ENCODE measurements at places on chromosomes 12 and 14.
A peak's percentile ranks its signal among the peaks of the same experiment; 100 is the strongest.

DNA sequence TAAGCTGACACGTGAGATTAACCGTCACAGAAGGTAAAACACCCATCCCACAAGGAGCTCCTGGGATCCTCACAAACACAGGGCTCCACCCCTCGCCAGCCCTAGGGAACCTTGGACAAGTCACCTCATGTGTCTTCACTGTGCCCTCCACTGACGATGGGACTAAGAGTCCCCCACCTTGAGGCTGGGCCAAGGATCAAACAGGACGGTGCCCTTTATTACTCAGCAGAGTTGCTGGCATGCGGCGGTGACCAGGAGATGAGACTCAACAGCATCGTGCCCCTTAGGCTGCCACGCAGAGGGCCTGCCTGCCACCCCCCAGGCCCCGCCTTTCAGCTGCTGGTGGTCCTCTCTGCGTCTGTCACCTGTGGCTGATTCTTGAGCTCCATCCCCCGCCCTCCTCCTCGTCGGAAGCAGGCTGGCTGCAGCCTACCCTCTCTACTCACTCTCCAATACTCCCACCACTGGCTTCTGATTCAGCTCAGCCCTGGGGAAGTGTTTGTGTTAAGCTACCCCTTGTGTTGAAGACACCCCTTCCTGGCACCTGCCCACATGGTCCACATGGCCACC lies 105.2 kb downstream of the DICER1 start:
- DNase-seq: no peak

GRCh38 chr14:97854918-97855317 lies 1057.7 kb downstream of the VRK1 start:
- no peak for DNase-seq

- no peak for DNase-seq
These were observed 62.4 kb downstream of the PLEKHG3 start for GRCh38 chr14:64766430-64767151.

GRCh38 chr12:97854477-97854876 lies 391.9 kb downstream of the RMST start:
- DNase-seq: no peak

DNA sequence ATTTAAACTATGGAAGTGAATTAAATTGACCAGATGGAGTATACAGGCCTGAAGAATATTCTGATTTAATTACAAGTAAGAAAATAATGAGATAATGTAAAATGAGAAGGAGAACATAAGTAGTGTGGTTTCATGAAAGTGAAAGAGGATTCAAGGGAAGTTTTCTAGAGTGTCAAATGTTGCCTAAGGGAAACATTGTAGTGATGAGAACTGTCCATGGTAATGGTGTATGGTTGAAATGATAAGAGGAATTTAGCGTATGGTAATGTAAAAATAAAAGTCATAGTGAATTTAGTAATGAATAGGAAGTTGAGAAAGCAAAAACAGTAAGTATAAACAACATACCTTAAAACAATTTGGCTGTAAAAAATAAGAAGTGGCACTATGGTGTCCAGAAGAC lies 1954.6 kb upstream of the FLRT2 start:
- no peak for DNase-seq

DNA sequence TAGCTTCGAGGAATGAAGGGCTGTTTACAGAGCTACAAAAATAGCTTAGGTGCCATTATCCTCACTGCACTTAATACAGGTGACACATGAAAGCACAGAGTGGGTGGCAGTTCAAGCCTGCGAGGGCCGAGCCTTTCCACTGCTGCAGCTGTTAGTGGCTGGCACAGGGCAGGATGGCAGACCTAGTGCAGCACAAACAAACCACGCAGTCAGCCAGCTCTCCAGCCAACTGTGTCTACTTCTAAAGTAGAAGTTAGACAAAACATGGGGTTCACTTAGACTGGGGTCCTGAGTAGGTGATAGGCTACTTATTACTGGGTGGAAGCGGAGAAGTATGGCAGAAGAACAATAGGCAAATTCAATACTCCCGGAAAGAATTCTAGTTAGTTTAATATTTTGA lies 95.4 kb downstream of the DUSP16 start:
- DNase-seq: peak; percentile 39

DNA sequence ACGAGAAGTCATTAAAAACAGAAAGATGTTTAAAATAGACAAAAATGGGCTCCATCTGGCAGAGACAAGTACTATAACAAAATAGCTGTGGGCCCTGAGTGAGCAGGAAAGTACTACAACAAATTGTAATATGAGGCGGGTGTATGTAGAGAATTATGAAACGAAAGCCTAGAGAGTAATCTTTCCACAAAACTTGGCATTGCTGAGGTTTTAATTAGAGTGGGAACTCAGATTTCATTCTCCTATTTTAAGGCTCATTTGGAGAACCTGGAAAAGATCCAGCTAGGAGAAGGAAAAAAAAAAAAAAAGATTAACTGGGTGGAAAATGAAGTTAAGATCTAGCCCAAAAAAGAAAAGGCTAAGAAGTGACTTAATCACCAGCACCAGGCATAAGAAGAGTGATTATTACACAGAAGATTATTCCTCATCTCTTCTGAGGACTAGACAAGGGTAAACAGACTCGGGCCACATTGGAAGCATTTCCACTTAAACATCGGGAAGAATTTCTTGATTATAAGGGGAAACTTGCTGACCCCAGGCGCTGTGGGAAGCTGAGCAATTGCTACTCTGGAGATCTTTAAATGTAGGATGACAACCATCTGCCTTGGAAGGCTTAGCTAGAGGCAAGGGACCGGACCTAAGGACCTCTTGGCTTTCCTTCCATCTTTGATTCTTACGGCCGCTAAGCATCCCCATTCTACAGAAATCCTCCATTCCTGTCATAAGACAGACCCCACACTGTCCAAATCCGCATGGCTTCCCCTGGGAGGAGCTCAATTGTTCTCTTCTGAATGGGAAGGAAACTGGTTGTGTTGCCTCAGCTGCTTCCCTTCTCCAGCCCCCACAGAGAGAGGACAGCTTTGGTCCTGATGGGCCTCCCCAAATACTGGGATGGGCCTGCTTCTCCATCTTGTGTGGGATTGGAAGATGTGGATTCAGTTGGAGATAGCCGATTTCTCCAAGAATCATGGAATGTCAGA lies 40.6 kb downstream of the IGF1 start:
- no peak for DNase-seq

GRCh38 chr12:92719674-92720073 lies 16.9 kb downstream of the PLEKHG7 start:
- DNase-seq: no peak

GRCh38 chr14:71163050-71163841 lies 256.0 kb downstream of the PCNX1 start:
- no peak for DNase-seq

GRCh38 chr14:31746326-31746725 lies 185.1 kb downstream of the NUBPL start:
- no peak for DNase-seq

DNA sequence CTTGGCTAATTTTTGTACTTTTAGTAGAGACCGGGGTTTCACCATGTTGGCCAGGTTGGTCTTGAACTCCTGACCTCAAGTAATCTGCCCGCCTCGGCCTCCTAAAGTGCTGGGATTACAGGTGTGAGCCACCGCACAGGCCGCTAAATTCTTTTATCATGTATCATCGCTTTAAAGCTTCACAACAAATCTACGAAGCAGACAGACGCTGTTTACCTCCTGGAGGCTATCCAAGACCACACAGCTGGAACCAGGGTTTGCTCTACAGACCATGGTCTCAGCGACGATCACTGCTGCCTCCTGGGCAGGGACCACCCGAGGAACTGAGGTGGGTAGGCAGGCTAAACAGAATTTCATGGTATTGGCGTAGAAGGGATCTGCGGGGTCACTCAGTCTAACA lies 27.2 kb downstream of the KRT80 start:
- DNase-seq: no peak

- DNase-seq: no peak
These were observed 46.0 kb upstream of the CCDC60 start for GRCh38 chr12:119288576-119288975.

DNA sequence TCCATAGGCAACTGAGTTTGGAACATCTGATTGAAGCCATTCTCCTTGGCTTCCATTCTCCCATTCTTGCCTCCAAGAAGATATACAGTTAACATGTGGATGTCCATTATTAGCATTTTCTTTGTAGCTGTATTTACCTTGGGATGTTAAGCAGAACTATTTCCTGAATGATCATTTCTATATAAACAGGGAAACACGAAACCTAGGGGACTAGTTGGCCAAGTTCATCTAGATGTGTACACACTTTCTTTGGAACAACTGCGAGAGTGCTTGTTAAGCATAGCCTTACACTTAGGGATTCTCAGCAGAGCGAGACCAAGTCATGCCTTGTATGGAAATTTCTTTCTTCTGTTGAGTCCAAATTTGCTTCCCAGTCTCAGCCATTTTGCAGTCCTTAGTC lies 42.1 kb downstream of the DRAM1 start:
- no peak for DNase-seq

GRCh38 chr14:35855876-35856481 lies 29.8 kb downstream of the BRMS1L start:
- DNase-seq: no peak

DNA sequence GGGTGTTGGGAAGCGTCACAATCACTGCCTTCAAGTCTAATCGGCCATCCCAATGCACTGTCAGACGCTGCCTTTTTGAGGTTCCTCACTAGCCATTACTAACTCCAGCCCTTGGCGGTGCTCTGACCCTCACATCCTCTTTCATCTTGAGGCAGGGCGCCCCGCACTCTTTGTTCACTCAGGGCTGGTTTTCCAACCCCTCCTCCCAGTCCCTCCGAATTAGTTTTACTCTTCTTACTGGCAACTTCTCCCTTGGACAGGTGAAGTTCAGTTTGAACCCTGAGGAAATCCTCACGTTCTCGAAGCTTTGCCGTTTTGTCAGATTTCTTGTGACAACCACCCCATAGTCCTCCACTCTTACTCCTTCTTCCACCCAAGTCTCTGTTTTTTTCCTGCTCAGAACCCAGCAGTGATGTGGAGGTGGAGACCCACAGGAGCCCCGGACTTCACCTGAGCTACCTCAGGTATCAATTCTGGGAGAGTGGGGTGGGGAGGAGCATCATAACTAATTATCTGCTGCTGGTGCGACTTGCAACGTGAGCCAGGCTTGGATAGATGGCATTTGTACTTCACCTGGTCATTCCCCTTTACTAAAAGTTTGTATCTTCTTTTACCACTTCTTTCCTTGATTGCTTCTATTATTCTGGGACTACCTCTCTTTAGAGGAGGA lies 757 bp downstream of the ZC3H10 start:
- no peak for DNase-seq

GRCh38 chr12:88952562-88952942 lies 372.3 kb upstream of the KITLG start:
- DNase-seq: no peak

DNA sequence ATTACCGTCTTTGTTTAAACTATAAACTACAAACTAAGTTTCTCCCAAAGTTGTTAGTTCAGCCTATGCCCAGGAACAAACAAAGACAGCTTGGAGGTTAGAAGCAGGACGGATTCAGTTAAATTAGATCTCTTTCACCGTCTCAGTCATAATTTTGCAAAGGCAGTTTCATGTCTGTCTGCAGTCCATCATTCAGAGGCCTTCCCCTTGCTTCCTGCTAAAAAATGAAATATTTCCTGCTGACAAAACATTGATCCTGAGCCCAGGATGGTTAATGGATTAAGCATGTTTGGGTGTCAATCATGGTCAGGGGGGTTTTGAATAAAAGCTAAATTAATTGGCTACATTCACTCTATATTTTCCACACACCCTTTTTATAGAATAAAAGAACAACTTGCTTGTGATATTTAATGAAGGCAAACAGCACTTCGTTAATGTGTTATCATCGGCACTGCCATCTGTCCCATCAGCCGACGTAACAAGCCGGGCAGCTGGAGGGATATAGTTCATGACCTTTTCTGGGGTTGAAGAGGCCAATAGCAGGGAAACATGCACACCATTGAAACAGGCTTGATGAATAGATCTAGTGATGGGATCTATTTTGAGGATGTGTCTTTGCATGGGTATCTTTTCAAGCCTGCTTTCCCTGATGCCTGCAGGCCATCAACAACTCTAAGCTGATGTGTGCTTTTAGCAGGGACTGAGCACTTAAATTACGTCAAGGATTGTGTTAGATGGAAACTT lies 521.3 kb upstream of the TMEM132C start:
- no peak for DNase-seq

DNA sequence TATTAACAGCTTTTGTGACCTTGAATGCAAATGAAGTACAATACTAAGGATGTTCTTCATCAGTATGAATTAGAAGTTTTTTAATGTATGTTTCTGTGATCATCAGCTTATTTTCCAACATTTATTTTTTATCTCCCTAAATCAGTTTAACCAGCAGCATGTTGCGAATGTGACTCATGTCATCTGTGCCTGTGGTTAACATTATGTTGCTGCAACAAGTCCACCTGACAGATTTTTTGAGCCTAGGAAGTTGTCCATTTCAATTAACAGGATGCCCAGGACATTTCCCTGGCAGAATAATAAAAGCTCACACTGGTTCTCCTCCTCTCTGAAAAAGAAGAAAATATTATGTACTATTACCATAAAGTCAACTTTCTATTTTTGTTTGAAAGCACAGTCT lies 155.5 kb downstream of the SYT1 start:
- DNase-seq: no peak
